ENCODE measurements at places on chromosomes 4 and X.

- H3K36me3 ChIP-seq = no peaks in the 10 kb centered on the region
- no peaks in the 10 kb centered on the region for H3K4me1 ChIP-seq
- H3K27ac ChIP-seq = no peak overlapping the region
- no peaks in the 10 kb centered on the region for H3K27me3 ChIP-seq
These were observed 133.2 kb downstream of the ENOX2 start for GRCh38 chrX:130769835-130770234.

- no peaks in the 10 kb centered on the region for H3K27me3 ChIP-seq
- no peak overlapping the region for H3K4me3 ChIP-seq
- H3K4me1 ChIP-seq = peaks cover 12% of the 10 kb centered on the region
- DNase-seq = peak; percentile 56
- H3K36me3 ChIP-seq = no peaks in the 10 kb centered on the region
These were observed 27.2 kb downstream of the EPGN start for GRCh38 chr4:74335341-74336021.

GRCh38 chrX:82230013-82230412 is 1028.1 kb downstream of the SH3BGRL start:
- no peak for DNase-seq
- no peaks in the 10 kb centered on the region for H3K36me3 ChIP-seq
- H3K4me1 ChIP-seq = no peaks in the 10 kb centered on the region
- no peak overlapping the region for H3K27ac ChIP-seq
- no peaks in the 10 kb centered on the region for H3K27me3 ChIP-seq

DNA sequence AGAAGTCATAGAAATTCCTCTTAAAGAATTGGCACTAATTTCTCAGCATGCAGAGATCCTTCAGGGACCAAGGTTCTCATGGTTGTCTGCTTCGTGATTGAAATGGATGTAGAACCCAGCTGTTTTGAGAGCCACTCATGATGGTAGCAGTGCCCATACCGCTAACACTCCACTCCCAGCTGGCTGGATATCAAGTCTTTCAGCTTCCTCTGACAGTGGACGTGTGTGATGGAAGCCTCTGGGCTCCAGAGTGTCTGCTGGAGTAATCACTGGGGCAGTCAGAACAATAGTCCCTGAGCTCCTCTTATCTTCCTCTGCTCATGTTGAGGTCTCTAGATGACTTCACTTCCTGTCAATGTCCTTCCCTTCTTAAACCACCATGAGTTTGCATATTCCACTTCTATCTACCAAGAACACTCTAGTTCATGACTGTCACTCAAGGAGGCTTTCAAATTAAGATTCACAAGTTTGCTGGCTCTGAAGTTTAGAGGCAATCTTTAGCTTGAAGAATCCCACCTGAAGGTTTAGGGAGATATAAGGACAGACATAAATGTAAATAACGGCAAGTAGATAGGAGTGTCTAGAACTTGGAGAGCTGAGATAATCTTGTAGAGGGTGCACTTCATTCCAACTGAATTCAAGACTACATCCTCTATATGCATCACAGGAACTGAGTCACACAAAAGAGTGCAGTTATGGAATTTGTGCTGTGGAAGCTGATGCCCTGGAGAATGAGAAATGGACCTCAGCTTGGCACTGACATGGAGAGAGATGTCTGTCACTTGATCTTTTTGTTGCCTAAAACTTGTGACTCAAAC is 64.5 kb upstream of the WDR1 start:
- no peaks in the 10 kb centered on the region for H3K36me3 ChIP-seq
- H3K27ac ChIP-seq = no peak overlapping the region
- DNase-seq = peak; percentile 51
- peaks cover 5% of the 10 kb centered on the region for H3K4me1 ChIP-seq

DNA sequence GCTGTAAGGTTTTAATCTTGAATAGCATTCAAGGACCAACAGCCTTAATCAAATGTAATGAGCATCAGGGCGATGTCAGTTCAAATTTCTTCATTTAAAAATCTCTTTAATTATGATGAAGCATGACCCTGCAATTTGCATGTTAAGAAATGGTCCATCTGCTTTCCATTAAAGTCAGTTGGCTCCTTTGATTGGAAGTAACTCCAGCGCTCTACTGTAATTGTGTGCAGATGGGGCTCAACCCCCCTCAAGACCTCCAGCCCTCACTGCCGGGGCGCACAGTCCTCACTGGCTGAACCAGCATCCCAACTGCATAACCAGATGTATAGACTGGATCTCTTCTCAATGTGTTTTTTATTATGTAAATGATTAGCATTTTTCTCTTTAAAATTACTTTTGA is 126.9 kb downstream of the VCX3B start:
- DNase-seq = no peak
- H3K4me1 ChIP-seq = no peaks in the 10 kb centered on the region
- no peak overlapping the region for H3K4me3 ChIP-seq
- no peaks in the 10 kb centered on the region for H3K36me3 ChIP-seq
- no peak overlapping the region for H3K27ac ChIP-seq

- no peaks in the 10 kb centered on the region for H3K4me1 ChIP-seq
- no peak overlapping the region for H3K27ac ChIP-seq
- no peaks in the 10 kb centered on the region for H3K36me3 ChIP-seq
- peak; percentile 71 for DNase-seq
- H3K4me3 ChIP-seq = no peak overlapping the region
These were observed 2.5 kb upstream of the HTRA3 start for GRCh38 chr4:8267077-8267476.

- DNase-seq = no peak
- H3K27me3 ChIP-seq = no peaks in the 10 kb centered on the region
- H3K27ac ChIP-seq = no peak overlapping the region
- no peaks in the 10 kb centered on the region for H3K36me3 ChIP-seq
These were observed 77.1 kb upstream of the PABPC4L start for GRCh38 chr4:134278675-134279074.

DNA sequence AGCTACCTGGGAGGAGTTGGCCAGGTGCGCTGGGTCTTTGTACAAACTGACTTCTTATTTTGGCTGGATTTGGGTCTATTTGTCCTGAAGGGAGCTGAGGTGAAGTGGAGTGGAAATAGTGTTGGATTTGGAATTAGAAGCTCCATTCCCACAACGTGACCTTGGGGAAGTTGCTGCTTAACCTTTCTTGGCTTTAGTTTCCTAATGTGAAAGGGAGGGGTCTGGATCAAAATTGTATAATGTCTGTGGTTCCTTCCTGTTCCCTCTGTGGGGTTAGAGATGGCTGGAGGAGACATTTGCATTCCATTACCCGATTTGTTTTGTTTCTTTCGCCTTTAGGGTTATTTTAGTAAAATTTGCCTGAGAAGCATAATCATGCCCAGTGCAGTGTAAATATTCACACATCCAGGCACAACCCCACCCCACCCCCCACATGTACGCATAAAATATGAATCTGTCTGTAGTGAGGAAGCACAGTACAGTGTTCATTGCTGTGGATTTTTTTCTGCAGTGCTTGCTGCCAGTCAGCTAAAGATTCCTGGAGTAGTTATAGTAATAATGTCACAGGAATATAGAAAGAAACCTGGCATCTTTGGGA is 21.5 kb downstream of the JADE1 start:
- DNase-seq = no peak
- H3K4me1 ChIP-seq = peaks cover 66% of the 10 kb centered on the region
- H3K36me3 ChIP-seq = peaks cover 44% of the 10 kb centered on the region

- H3K27ac ChIP-seq = no peak within 1 kb of the TSS
- no peaks in the 10 kb centered on the region for H3K4me1 ChIP-seq
- H3K27me3 ChIP-seq = no peaks in the 10 kb centered on the region
- no peak for DNase-seq
- no peak within 1 kb of the TSS for H3K4me3 ChIP-seq
These were observed at the start of gene COX7B2 for GRCh38 chr4:46909078-46909477. Gene COX7B2, minus strand, starts transcription at chr4:46909245. Its CDS starts 174,053 bp downstream, at chr4:46735192.

DNA sequence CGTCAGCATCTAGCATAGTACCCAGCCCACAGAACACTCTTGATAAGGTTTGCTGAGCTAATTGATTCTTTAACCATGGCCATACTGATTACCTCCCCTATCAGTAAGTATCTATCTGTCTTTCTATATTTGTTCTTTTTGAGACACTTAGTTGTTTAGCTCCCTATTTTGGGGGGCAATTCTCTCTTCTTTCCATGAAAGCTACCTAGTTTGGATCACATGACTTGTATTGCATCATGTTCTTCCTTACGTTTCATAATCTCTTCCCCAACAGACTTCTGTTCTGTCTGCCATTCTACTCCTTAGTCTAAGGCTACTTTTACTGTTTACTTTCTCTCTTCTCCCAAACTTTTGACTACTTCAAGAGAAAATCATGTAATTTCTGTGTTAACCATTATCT is 39.0 kb downstream of the TBC1D19 start:
- H3K27ac ChIP-seq = no peak overlapping the region
- no peaks in the 10 kb centered on the region for H3K27me3 ChIP-seq

GRCh38 chr4:106450249-106450648 is 81.7 kb upstream of the GIMD1 start:
- H3K27me3 ChIP-seq = no peaks in the 10 kb centered on the region
- H3K36me3 ChIP-seq = no peaks in the 10 kb centered on the region
- no peak overlapping the region for H3K4me3 ChIP-seq
- H3K4me1 ChIP-seq = no peaks in the 10 kb centered on the region

DNA sequence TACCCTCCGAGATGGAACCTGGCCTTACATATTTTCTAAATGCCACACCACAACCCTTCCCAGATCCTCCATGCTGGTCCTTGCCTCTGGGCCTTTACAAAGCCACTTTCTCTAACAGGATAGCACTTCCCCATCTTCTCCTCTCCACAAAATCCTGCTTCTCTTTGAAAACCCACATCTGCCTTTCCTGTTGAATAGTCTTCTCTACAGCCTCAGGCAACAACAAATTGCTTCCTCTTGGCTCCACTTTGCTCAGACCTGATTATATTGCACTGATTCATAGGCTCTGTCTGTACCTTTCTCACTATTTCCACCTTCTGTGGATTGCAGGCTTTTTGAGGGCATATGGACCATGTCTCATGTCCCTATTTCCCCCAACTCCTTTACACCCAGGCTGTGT is 203.7 kb upstream of the MBNL3 start:
- no peak for DNase-seq
- H3K4me1 ChIP-seq = no peaks in the 10 kb centered on the region
- no peak overlapping the region for H3K27ac ChIP-seq
- no peak overlapping the region for H3K4me3 ChIP-seq

- no peak for DNase-seq
- H3K27ac ChIP-seq = no peak overlapping the region
- no peaks in the 10 kb centered on the region for H3K4me1 ChIP-seq
- no peaks in the 10 kb centered on the region for H3K36me3 ChIP-seq
- H3K27me3 ChIP-seq = no peaks in the 10 kb centered on the region
These were observed 63.9 kb upstream of the PTPN13 start for GRCh38 chr4:86530183-86530582.

DNA sequence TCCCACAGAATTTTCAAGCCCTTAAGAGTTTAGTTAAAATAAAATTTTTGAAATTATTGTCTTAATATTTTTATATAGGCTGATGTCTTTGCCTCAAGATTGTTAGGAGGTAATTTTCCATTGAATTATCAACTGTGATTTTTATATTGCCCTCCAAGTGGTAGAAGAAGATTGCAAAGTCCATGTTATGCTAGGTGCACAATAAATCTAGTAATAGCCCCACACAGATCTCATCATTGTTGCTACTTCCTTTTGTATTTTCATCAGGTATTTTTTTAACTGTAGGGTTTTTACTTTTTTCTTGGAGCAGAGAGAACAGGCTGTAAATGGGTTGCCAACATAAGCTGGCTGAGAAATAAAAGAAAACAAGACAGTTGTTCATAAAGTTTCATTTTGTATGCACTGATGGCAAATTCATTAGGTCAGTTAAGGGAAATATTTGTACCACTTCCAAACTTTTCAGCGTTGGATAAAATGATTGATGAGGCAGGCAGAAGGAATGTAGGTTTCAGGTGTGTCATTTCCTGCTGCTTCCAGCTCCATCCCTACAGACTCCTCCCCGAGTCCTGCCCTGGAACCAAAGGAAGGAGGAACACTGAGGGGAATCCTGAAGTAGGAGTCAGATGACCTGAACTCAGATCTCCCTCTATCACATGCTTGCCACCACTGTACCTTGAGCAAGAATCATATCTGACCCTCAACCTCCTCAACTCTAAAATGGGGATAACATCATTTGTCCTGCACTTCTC is 105.5 kb downstream of the PRRG1 start:
- DNase-seq = no peak
- no peaks in the 10 kb centered on the region for H3K27me3 ChIP-seq
- no peak overlapping the region for H3K4me3 ChIP-seq
- no peak overlapping the region for H3K27ac ChIP-seq

DNA sequence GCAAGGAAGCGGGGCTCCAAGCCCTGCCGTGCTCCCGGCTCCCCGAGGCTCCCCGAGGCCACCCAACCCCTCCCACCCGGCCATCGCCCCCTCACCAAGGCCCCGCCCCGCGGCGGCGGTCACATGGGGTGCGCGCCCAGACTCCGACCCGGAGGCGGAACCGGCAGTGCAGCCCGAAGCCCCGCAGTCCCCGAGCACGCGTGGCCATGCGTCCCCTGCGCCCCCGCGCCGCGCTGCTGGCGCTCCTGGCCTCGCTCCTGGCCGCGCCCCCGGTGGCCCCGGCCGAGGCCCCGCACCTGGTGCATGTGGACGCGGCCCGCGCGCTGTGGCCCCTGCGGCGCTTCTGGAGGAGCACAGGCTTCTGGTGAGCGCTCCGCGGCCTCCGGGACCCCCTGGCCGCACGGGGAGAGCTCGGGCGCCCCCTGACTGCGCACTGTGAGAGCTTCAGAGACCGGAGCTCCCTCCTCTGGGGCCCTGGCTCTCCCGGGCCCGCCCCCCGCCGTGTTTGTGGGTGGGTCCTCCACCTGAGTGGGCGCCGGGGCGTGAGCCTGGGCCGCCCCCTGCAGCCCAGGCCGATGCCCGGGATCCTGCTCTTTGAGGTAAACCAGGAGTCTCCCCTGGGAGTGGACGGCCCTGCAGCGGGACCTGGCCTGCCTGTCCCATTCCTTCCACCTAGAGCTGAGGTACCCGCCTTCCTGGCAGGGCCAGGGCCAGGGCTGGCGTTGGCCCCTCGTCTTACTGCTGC is at the start of gene IDUA:
Gene IDUA (plus strand): TSS at position 166 of the 745 bp plus-strand sequence. CDS start 41 bp downstream, at position 207.
- DNase-seq = peak; percentile 94
- H3K27ac ChIP-seq = peak within 1 kb of the TSS; percentile 51
- H3K36me3 ChIP-seq = no peaks in the 10 kb centered on the region
- peaks cover 34% of the 10 kb centered on the region for H3K4me1 ChIP-seq

- H3K4me1 ChIP-seq = no peaks in the 10 kb centered on the region
- no peaks in the 10 kb centered on the region for H3K36me3 ChIP-seq
- no peak overlapping the region for H3K4me3 ChIP-seq
- DNase-seq = no peak
- no peaks in the 10 kb centered on the region for H3K27me3 ChIP-seq
These were observed 174.6 kb downstream of the ZNF330 start for GRCh38 chr4:141395246-141395830.

DNA sequence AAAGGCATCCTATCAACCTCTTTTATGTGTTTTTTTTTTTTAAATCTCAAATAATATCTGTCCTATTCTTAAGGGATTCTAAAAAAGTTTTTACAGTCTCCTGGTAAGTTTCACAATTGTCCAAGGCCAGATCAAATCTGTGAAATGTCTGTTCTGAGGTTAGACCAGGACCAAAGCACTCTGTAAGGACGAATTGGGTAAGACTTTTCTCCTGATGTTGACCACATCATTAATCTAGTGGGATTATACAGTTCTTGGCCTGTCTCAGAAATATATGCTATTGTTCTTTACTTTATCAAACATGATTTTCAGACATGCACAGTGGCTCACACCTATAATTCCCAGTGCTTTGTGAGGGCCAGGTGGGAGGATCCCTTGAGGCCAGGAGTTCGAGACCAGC is 45.8 kb upstream of the TMEM131L start:
- no peak overlapping the region for H3K27ac ChIP-seq
- peaks cover 3% of the 10 kb centered on the region for H3K4me1 ChIP-seq
- no peaks in the 10 kb centered on the region for H3K27me3 ChIP-seq
- H3K4me3 ChIP-seq = no peak overlapping the region

GRCh38 chr4:140884431-140885058 is 128.4 kb upstream of the TBC1D9 start:
- peak; percentile 89 for DNase-seq
- H3K27me3 ChIP-seq = no peaks in the 10 kb centered on the region
- no peaks in the 10 kb centered on the region for H3K36me3 ChIP-seq
- no peak overlapping the region for H3K4me3 ChIP-seq
- H3K4me1 ChIP-seq = no peaks in the 10 kb centered on the region
